Activated naive CD4-positive, alpha-beta T cell treated with anti-CD3 and anti-CD28 coated beads for 36 hours (primary cell): ENCODE measurements at places on chromosomes 16 and 17.

DNA sequence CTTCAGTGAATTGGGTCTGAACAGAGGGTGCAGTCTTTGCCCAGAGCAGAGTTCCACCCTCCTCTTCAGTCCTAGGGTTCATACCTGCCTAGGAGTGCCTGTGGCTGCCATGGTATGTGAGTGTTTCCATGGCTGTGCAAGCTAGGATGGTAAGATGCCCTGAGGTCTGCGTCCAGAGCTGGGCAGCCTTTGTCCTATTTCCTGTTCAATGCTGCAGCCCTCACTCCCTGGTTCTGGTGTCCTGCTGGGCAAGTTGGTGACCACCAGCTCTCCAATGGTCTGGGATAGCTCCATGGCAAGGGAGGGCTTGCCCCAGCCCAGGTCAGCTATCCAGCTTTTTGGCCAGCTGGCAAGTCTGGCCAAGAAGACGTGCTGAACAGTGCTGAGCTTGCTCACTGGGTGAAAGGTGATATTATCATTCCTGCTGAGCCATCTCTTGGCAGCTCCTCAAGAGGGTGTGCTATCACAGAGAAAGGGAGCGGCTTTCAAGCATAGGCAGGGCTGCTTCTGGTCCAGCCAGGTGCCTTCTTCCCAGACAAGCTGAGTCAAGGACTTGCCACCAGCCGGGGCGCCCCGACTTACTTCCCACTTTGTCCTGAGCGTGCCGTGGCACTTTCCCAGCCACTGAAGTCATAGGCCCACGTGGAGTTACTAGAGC, 13.0 kb upstream of the NFATC3 start:
- no peaks in the 10 kb centered on the region for H3K27me3 ChIP-seq
- peaks cover 61% of the 10 kb centered on the region for H3K4me1 ChIP-seq
- no peak overlapping the region for H3K4me3 ChIP-seq
- no peak for DNase-seq
- peaks cover 54% of the 10 kb centered on the region for H3K36me3 ChIP-seq

- DNase-seq, result no peak
- no peaks in the 10 kb centered on the region for H3K36me3 ChIP-seq
- H3K27me3 ChIP-seq, result no peaks in the 10 kb centered on the region
- no peak overlapping the region for H3K4me3 ChIP-seq
- H3K4me1 ChIP-seq, result no peaks in the 10 kb centered on the region
Measured at GRCh38 chr17:31594416-31594815, 202.9 kb downstream of the RAB11FIP4 start.

DNA sequence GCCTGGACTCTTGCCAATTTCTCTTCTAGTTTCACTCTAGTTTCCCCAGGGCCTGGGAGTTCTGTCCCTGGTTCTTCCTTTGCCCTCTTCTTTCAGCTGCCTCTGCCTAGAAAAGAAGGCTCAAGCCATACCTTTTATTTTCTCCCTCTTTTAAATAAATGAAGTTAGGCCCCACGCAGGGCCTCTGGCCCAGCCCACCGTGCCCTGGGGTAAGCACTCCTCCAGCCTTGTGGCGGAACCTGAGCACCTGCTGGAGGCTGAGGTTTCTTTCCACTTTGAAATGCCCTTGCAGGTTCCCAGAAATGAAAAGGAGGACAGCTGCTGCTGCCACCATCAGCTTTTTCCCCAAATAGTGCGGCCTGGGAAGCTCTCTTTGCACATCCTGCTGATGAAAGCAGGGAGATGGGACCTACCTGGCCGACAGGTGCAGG, 139.4 kb downstream of the CCDC182 start:
- H3K4me1 ChIP-seq, result peaks cover 76% of the 10 kb centered on the region
- H3K4me3 ChIP-seq, result peak overlapping the region; percentile 36
- peak overlapping the region; percentile 94 for H3K27ac ChIP-seq
- no peaks in the 10 kb centered on the region for H3K27me3 ChIP-seq

DNA sequence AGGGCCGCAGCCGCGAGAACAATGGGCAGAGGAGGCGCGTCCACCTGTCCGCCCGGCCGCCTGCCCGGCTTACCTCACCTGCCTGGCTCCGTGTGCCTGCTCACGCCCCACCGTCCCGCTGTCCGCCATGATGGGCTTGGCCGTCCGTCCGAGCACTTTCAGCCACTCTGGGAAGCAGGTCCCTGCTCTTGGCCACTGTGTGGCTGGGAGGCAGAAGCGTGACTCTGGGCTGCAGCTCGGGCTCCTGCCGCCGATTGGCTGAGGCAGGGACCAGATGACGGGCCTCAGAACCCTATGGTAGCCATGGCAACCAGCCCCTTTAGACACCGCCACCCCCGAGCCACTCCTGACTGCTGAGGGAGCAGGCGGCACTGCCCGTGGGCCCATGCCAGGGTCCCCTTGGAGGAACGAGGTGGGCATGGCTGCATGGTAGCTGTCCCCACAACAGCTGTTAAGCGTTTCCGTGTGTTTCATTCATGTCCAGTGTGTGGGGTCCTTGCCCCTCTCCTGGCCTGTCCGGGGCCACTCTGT, 8.9 kb upstream of the AXIN1 start:
- no peaks in the 10 kb centered on the region for H3K27me3 ChIP-seq
- no peaks in the 10 kb centered on the region for H3K36me3 ChIP-seq
- no peak for DNase-seq

- no peaks in the 10 kb centered on the region for H3K27me3 ChIP-seq
- H3K36me3 ChIP-seq, result no peaks in the 10 kb centered on the region
- DNase-seq, result no peak
- H3K27ac ChIP-seq, result no peak overlapping the region
- H3K4me1 ChIP-seq, result no peaks in the 10 kb centered on the region
Measured at GRCh38 chr16:8260140-8260539, 330.2 kb downstream of the TMEM114 start.

DNA sequence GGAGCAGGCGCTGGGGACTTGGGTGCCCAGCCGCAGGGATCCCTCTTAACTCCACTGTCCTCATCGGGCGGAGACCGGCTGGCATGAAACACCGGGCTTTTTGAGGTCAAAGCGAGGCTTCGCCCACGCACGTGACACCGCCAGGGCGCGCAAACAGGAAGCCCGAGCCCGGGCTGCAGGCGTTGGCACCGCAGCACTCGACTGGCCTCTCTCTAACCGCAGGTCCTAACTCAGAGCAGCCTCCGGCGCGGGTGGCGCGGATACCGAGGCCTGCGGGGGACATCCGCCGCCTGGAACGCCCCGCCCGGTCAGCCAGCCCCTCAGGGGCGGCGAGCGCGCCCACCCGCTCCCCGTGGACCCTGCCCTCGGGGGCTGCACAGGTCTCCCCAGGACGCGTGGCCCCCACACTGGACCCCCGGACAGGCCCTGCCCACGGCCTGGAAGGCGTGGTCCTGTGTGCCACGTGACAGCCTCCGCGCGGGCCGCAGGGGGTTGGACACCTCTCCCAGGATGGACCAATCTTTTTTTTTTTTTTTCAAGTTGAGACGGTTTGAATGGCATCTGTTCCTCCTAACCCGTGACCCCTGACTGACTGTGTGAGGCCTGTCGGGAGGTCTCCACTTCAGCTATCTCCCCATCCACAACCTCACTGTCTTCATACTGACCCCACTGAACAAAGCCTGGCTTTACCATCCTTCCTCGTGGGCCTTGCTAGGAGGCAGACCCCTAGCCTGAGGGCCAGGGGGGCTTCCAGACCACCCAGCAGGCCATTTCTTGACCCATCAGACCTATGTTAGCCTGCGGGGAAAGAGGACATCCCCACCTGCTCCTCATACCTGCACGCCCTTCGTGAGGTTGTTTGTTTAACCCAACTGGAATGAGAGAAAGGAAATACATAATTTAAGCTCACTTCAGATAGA, 8.4 kb upstream of the SLC47A2 start:
- H3K4me3 ChIP-seq, result peak overlapping the region; percentile 25
- H3K27me3 ChIP-seq, result no peaks in the 10 kb centered on the region
- no peaks in the 10 kb centered on the region for H3K36me3 ChIP-seq
- peak; percentile 75 for DNase-seq

- no peaks in the 10 kb centered on the region for H3K27me3 ChIP-seq
- H3K27ac ChIP-seq, result no peak overlapping the region
- H3K4me3 ChIP-seq, result no peak overlapping the region
- peaks cover 6% of the 10 kb centered on the region for H3K4me1 ChIP-seq
- H3K36me3 ChIP-seq, result no peaks in the 10 kb centered on the region
- peak; percentile 66 for DNase-seq
Measured at GRCh38 chr17:58120195-58120822, 27.9 kb upstream of the OR4D1 start.

DNA sequence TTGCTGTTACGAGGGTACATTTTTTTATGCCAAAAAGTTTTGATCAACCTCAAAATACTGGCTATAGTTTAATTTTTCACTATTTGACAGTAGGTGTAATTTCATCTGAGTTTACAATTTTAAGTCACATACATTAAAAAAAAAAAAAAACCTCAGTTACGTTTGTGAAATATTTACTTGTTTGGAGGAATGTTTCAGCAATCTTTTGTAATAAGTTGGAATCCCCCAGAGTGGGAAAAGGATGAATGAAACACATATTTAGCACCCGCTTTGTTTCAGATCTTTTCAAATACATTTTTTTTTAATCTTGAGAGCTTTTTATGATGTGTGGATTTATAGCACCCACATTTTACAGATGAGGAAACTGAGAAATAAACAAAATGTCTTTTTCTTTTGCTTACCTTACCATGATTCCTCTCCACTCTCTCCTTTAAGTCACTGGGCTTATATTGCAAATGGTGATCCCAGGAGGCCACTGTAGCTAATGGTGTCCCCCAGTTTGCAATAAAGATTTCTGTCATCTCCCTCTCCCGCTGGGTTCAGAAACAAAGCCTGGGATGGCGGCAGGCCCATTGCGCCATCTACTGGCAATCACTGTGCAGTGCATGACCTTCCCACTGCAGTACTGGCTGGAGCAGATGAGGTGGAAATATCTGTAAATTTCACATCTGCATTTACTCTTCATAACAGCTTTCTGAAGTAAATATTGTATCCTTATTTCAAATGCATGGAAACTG, 27.7 kb downstream of the TBC1D3B start:
- peaks cover 23% of the 10 kb centered on the region for H3K27me3 ChIP-seq
- H3K36me3 ChIP-seq, result no peaks in the 10 kb centered on the region
- H3K4me1 ChIP-seq, result peaks cover 3% of the 10 kb centered on the region
- no peak overlapping the region for H3K4me3 ChIP-seq
